ENCODE measurements at places on chromosomes 12 and 14. TPM values are rescaled to one million over a fixed set of nuclear protein-coding genes. Genes with fewer than 3 reads are reported as not detected.

Gene RASSF8
- 30.6 TPM for total RNA-seq

Gene KLRF1
- total RNA-seq: not detected

- no peaks in the 10 kb centered on the region for H3K36me3 ChIP-seq
- DNase-seq: no peak
- H3K27me3 ChIP-seq: no peaks in the 10 kb centered on the region
- peaks cover 5% of the 10 kb centered on the region for H3K4me1 ChIP-seq
- no peak overlapping the region for H3K27ac ChIP-seq
Measured at GRCh38 chr14:81716953-81717352, 183.3 kb upstream of the SEL1L start.

- no peaks in the 10 kb centered on the region for H3K36me3 ChIP-seq
- H3K4me1 ChIP-seq: peaks cover 3% of the 10 kb centered on the region
- H3K4me3 ChIP-seq: no peak overlapping the region
Measured at GRCh38 chr12:4091016-4091743, 182.4 kb upstream of the CCND2 start.

DNA sequence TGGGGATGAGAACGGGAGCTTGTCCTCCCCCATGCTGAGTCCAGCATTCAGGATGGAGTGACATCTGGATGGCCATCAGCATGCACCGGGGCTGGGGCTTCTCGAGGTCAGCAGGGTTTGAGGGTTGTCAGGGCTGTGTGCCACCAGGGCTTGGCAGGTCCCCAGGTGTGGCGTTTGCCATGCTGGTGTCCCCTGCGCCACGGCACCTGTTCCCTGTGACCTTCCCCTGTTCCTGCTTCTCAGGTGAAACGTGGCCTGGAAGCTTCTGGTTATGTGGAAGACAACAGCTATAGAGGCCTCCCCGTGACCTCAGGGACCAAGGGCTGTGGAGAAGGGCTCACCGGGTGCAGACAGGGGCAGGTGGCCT lies 152.4 kb downstream of the KIF26A start:
- DNase-seq: no peak
- H3K27me3 ChIP-seq: no peaks in the 10 kb centered on the region
- H3K27ac ChIP-seq: no peak overlapping the region
- no peak overlapping the region for H3K4me3 ChIP-seq
